ENCODE measurements at places on chromosomes 11 and 22.

DNA sequence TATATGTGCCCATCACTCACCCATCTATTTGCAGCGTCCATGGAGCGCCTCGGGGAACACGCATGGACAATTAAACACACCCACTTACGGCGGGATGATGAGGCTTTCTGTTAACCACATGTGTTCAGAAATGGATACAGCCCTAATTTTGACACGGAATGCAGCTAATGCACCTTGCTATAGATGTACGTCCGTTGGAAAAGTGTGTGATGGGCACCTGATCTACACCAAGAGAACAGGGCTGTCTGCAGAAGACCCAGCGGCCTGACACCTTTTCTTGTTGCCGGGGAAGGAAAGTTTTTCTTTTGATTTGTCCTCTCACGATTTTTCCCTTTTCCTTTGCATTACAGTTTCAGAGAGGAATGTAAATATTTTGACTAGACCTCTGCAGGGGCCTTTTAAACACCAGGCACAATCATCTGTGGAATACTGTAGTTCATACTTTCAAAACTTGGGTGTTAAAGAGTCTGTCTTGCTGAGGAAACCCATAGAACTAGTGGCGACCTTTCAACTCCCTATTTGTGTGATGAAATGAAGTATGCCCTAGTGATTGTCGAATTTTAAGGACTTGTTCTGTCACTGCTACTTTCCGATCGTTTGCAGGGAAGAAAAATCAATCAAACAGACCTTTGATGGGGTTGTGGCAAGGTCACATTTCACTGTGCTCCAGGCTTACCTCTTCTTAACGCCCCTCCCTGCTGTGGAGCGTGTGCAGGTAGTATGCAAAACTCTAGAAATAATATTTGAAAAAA lies 16.5 kb upstream of the PAX6 start:
- DNase-seq, result no peak

GRCh38 chr11:46600194-46600960 lies 6.6 kb upstream of the AMBRA1 start:
- DNase-seq, result no peak

- peak; percentile 68 for DNase-seq
Observed at GRCh38 chr11:73184953-73185671, 33.0 kb upstream of the P2RY2 start.

DNA sequence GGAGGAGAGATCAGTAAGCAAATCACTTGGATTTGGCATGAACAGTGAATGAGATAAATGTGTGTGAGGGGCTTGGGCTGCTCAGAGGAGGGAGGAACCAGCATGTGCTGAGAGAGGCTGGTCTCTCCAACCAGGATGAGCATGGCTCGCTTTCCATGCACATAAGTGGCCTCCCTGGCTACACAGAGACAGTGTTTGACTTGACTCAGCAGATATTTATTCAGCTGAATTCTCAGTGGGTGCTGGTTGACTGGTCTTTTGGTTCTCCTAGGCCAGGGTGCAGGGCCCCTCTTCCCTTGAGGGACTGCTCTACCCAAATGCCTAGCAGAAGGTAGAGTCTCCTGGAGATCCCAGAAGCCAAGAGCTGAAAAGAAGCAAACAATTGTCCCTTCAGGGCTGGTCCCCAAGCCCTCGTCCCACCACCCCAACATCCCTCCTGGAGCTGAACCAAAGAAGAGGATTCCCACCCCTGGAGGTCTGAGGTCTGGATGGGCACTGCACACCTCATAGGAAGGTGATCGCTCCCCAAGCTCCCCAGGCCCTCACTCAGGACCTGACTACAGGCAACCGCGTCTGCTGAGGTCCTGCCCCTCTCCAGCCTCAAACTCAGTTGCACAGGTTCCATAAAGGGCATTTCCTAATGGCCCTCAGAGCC lies 3.3 kb upstream of the TRIM29 start:
- no peak for DNase-seq

- no peak for DNase-seq
Observed at GRCh38 chr22:43682851-43683250, 129.3 kb downstream of the EFCAB6 start.

Measured in CD14-positive monocyte (primary cell).